ENCODE measurements at places on chromosomes 2 and 18. TPM values are rescaled to one million over a fixed set of nuclear protein-coding genes. Genes with fewer than 3 reads are reported as not detected.

The SCYGR4 gene
- not detected for total RNA-seq

The UCN gene
- total RNA-seq, result 2.9 TPM

- no peak within 1 kb of the TSS for H3K4me3 ChIP-seq
- peak within 1 kb of the TSS; percentile 72 for H3K27ac ChIP-seq
- H3K36me3 ChIP-seq, result no peaks in the 10 kb centered on the region
- peak; percentile 71 for DNase-seq
- H3K4me1 ChIP-seq, result peaks cover 9% of the 10 kb centered on the region
Observed at GRCh38 chr18:34709750-34710441, at the start of gene DTNA. DTNA (plus strand) TSS chr18:34710298; CDS start chr18:34755977, 45,679 bp downstream.

DNA sequence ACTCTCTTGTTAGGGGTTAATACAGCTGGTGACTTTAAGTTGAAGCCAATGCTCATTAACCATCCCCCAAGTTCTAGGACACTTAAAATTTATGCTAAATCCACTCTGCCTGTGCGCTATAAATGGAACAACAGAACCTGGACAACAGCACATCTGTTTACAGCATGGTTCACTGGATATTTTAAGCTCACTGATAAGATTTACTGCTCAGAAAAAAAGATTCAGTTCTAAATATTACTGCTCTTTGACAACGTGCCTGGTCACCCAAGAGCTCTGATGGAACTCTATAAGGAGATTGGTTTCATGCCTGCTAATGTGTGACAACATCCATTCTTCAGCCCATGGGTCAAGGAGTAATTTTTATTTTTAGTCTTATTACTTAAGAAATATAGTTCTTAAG is 27.5 kb downstream of the RNF103 start:
- no peak for DNase-seq
- H3K4me1 ChIP-seq, result no peaks in the 10 kb centered on the region
- H3K36me3 ChIP-seq, result no peaks in the 10 kb centered on the region
- no peak overlapping the region for H3K27ac ChIP-seq
- H3K27me3 ChIP-seq, result no peaks in the 10 kb centered on the region

DNA sequence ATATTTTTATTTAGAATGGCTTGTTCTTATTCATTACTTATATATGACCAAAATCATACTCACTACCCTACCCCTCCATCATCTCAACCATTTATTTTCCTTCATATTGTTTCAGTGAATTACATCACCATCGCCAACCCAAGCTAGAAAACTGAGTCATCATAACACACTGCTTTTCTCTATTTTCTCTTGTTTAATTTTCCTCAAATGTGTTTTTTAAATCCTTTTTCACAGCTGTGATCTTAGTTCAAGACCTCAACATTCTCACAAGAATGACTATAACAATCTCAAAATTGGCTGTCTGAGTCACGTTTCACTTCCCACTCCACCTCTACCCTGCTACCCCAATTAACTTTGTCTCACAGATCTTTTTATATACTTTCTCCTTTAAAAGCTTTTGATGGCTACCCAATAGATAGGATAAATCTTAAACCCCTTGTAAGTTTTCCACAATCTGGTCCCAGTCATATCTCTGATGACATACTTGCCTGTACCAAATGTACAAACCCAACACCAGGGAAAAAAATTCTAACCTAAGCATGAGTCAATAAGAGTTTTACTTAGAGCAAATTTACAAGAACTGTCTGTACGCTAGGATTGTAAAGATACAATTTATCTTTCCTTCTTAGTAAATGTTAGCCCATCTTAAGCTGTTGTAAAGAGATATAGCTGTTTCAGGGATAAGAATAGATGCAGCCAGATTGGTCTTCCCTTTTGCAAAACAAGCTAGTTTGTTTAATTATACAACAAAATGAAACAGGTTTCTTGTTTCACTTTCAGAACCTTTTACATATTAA is 635.1 kb upstream of the SLC39A10 start:
- H3K4me3 ChIP-seq, result no peak overlapping the region
- peak overlapping the region; percentile 36 for H3K27ac ChIP-seq
- H3K4me1 ChIP-seq, result no peaks in the 10 kb centered on the region
- no peaks in the 10 kb centered on the region for H3K27me3 ChIP-seq
- no peaks in the 10 kb centered on the region for H3K36me3 ChIP-seq

DNA sequence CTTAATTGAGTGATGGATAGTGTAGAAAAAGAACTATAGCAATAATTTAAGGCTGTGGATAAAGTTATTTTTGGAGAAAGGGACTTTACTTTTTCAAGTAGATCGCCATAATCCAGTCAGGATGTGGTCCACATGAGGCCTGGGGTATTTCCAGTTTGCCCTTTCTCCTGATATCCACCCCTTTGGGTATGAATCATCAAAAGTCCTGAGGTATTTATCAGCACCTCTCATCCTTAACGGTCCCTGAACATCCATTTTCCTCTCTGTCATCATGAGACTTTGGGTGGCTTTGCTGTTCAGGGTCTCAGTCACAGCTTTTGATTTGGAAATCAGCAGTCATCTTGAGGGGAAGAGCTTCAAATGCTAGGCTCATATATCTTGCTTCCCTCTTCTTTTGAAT is 39.3 kb upstream of the ELAC1 start:
- H3K36me3 ChIP-seq, result peaks cover 4% of the 10 kb centered on the region
- DNase-seq, result no peak

All from hepatocyte (in vitro differentiated cells).